Thymus (tissue), 14 donors: ENCODE measurements at places on chromosomes 2 and 18. TPM values are rescaled to one million over a fixed set of nuclear protein-coding genes. Genes with fewer than 3 reads are reported as not detected.

The HEATR5B gene
- total RNA-seq = 14.0 TPM

The DUSP28 gene
- total RNA-seq = 7.2 TPM

The ERBB4 gene
- total RNA-seq = 0.19 TPM

The TTC27 gene
- total RNA-seq = 17.8 TPM

The NEU2 gene
- not detected for total RNA-seq

GRCh38 chr2:211479536-211480150, 923.2 kb downstream of the CPS1 start:
- no peak for DNase-seq
- no peaks in the 10 kb centered on the region for H3K36me3 ChIP-seq
- H3K4me1 ChIP-seq = no peaks in the 10 kb centered on the region
- no peaks in the 10 kb centered on the region for H3K27me3 ChIP-seq

DNA sequence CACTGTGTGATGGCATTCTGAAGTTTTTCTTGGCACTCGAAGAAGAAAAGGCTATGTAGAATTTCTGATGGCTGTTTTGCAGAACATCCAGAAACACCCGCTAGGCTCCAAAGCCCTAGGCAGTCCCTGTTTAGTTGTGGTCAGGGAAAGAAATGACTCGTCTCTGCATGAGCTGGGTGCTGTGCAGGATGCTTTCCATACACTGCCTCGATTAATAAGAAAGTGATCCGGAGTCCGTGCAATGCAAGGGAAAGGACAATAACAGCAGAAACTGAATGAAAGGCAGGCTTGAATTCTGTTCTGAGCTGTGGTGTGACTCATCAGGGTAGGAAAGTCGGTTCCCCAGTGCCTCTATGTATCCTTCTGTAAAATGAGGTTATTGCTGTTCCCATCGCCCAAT, 18.7 kb downstream of the MAPRE3 start:
- H3K27ac ChIP-seq = no peak overlapping the region
- DNase-seq = no peak
- H3K4me3 ChIP-seq = no peak overlapping the region
- H3K27me3 ChIP-seq = peaks cover 22% of the 10 kb centered on the region
- no peaks in the 10 kb centered on the region for H3K36me3 ChIP-seq

- H3K27ac ChIP-seq = no peak overlapping the region
- no peak overlapping the region for H3K4me3 ChIP-seq
- peaks cover 12% of the 10 kb centered on the region for H3K27me3 ChIP-seq
- H3K36me3 ChIP-seq = no peaks in the 10 kb centered on the region
- H3K4me1 ChIP-seq = no peaks in the 10 kb centered on the region
- DNase-seq = no peak
Measured at GRCh38 chr18:77896586-77897252, 647.1 kb downstream of the GALR1 start.

- no peak overlapping the region for H3K4me3 ChIP-seq
- H3K27me3 ChIP-seq = no peaks in the 10 kb centered on the region
- H3K27ac ChIP-seq = no peak overlapping the region
- no peak for DNase-seq
Measured at GRCh38 chr2:176317623-176318065, 48.4 kb downstream of the MTX2 start.

- no peaks in the 10 kb centered on the region for H3K27me3 ChIP-seq
- DNase-seq = no peak
- H3K4me3 ChIP-seq = no peak overlapping the region
- no peaks in the 10 kb centered on the region for H3K36me3 ChIP-seq
Measured at GRCh38 chr2:39156107-39156506, 35.3 kb upstream of the SOS1 start.

GRCh38 chr18:34787931-34788532, 77.9 kb downstream of the DTNA start:
- H3K4me1 ChIP-seq = no peaks in the 10 kb centered on the region
- no peaks in the 10 kb centered on the region for H3K27me3 ChIP-seq
- DNase-seq = peak; percentile 15
- H3K4me3 ChIP-seq = no peak overlapping the region

- no peaks in the 10 kb centered on the region for H3K36me3 ChIP-seq
- no peak overlapping the region for H3K27ac ChIP-seq
- no peak overlapping the region for H3K4me3 ChIP-seq
- no peaks in the 10 kb centered on the region for H3K27me3 ChIP-seq
- DNase-seq = no peak
Measured at GRCh38 chr2:190563109-190563508, 28.6 kb upstream of the NEMP2 start.

DNA sequence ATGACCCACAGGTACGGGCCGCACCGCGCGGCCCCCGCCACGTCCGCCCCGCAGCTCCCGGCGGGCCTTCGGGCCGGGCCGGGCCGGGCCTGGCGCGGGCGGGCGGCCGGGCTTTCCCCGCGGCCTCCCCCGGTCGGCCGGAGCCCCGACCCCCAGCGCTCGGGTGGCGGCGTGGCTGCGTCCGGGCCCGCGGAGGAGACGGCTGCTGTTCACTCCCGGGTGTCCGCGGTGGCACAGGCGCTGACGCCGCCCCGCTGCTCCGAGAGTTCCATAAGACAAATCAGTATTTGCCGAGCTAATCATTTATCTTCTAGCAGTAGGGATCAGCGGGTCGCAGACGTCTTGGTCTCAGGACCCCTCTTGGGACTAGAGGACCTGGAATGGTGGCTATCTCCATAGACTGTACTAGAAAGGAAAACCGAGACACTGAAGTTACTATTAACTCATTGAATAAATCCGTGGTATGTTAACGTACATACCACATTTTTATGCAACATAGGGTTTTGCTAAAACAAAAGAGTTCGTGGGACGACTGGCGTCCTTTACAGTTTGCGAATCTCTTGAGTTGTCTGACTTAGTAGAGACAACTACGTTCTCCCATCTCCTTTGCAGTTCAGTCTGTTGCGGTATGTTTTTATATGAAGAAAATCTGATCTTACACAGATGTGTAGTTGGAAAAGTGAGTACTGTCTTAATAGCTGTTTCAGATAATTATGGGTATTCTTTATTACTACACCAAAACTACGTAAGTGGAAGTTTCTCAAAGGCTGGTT, 500 bp downstream of the LIMS1 start:
- H3K36me3 ChIP-seq = no peaks in the 10 kb centered on the region
- no peaks in the 10 kb centered on the region for H3K27me3 ChIP-seq
- H3K4me3 ChIP-seq = peak overlapping the region; percentile 62
- peak overlapping the region; percentile 80 for H3K27ac ChIP-seq
- H3K4me1 ChIP-seq = no peaks in the 10 kb centered on the region
- peak; percentile 21 for DNase-seq

- no peaks in the 10 kb centered on the region for H3K4me1 ChIP-seq
- H3K27me3 ChIP-seq = no peaks in the 10 kb centered on the region
- DNase-seq = no peak
- no peak overlapping the region for H3K4me3 ChIP-seq
- H3K36me3 ChIP-seq = no peaks in the 10 kb centered on the region
Measured at GRCh38 chr2:150204451-150204850, 283.0 kb downstream of the RND3 start.
